Lung microvascular endothelial cell (primary cell): ENCODE measurements at places on chromosomes 6 and 20.

- no peak for DNase-seq
These were observed 15.3 kb downstream of the HCK start for GRCh38 chr20:32067234-32067821.

DNA sequence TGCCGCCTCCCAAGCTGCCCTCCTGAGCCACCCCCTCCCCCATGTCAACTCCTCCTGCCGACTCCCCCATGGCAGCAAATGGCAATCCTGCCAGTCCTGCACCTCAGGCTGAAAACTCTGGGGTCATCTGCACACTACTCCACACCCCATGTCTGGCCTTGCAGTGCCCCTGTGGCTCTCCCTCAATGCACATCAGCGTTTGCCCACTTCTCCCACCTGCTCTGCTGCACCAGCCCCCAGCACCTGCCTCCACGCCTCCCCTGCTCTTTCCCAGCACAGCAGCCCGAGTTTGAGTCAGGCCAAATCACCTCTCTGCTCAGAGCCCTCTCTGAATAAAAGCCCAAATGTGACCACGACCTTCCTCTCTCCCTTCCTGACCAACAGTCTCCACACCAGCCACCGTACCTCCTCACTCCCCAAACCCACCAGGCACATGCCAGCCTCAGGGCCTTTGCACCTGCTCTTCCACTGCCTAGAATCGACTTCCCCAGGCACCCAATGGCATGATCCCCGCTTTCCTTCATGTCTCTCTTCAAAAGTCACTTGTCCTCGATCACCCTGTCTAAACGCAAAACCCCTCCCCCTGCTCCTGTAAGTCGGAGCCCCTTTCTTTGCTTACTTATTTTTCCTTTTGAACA, 4.3 kb downstream of the PXDC1 start:
- no peak for DNase-seq

DNA sequence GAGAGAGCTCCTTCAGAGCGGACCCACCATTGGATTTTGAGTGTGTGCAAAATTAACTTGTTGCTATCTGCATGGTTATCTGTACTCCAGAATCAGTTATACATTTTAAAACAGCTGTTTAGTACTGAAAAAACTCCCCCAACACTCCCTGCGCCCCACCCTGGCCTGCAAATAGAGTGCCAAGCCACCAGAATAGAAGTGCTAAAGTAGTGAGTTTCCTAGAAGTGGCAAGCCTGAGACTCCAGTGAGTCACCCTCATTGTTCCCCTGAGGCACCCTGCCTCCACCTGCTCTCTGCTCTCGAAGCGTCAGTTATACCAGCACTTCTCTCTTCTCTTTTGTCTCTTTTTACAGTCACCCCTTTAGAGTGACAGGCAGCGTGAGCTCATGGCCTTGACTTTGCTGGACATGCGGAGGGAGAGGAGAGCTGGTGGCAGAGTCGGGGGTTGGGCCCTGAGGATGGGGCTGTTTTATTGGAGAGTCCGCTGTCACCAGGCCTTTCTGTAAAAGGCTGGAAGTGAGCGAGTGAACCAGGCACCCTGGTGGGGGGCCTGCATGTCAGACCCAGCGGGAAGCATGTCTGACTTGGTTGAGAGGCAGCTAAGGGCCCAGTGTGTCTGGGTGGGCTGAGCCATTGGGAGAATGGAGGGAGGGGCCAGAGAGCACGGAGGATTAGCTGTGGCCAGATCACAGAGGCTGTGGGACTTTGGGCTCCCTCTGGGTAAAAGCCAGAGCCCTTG, 10.4 kb downstream of the IGF2R start:
- no peak for DNase-seq

GRCh38 chr6:143680141-143680540, 2.4 kb downstream of the PHACTR2 start:
- no peak for DNase-seq

DNA sequence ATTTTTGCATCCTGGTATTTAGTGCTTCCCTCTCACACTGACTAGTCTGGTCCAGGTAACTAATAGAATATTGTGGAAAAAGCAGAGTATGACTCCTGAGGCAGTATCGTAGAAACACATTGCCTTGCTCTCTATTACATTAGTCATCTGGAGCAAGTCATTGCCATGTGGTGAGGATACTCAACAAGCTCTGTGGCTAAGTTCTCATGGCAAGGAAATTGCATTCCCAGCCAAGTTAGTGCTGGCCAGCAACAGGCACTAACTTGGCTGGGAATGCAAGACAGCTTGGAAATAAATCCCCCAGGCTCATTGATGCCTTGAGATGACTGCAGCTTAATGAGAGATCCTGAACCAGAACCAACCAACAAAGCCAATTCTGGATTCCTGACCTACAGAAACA, 39.7 kb upstream of the HTR1B start:
- no peak for DNase-seq
